CD4-positive, alpha-beta T cell treated with Interleukin-17A for 4 hours (primary cell): ENCODE measurements at places on chromosomes 1 and 21.

DNA sequence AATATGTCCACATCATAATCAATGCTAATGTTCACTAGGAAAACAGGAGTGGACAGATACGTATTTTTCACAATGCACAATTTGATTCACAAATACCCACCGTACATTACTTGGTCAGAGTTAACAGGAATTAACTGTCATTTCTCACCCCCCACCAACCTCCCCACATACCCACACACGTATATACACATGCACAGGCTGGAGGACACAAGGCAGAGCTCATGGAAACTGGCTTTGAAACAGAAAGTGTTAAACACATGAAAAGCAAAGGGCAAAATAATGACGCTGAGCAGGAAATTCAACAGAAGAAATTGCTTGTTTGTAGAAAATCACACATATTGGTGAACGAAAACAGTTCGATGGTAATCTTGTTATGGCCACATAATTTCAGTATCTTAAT is 188.4 kb upstream of the DMRTA2 start:
- DNase-seq: no peak

- no peak for DNase-seq
Observed at GRCh38 chr21:16389643-16390042, 659.9 kb downstream of the USP25 start.

GRCh38 chr1:158679289-158679688 is 7.2 kb downstream of the SPTA1 start:
- DNase-seq: no peak

GRCh38 chr1:222996310-222996975 is 146.6 kb downstream of the TLR5 start:
- DNase-seq: no peak

DNA sequence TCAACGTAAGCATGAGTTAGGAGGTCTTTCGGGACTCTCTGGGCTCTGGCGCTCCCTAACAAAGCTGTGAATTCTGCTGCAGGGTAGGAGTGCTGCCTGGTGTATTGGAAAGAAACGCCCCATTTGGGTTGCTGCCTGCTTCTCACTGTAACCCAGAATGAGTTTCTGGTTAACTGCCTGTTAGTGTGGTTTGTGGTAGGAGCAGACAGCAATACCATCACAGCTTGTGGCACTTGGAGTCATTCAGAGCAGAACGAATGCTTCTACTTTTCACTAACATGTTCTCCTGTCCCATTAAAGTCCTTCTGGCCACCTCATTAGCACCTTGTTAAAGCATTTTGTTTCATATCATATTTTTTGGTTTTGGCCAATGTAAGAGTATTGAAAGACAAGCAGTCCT is 18.1 kb downstream of the MAP3K7CL start:
- DNase-seq: no peak

DNA sequence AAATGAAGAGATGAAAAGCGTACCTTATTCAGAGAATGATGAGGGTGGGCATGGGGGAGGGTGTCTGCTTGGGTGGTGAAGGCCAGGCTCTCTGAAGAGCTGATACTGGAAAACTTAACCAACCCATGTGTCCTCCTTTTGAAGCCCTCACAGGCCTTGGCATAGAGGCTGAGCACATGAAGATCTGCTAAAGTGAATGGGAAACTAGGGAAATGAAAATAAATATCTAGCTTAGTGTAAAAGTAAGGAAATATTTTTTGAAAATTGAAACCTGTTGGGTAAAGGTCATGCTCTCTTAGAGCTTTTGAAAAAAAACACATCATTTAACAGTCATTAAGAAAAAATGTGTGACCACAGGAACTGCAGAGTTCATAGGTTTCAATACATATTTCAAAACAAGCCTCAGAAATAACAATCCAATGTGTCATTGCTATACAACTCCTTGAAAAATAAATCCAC is 40.5 kb upstream of the RALGPS2 start:
- no peak for DNase-seq

- DNase-seq: no peak
Observed at GRCh38 chr21:28974531-28975227, 18.0 kb downstream of the LTN1 start.

DNA sequence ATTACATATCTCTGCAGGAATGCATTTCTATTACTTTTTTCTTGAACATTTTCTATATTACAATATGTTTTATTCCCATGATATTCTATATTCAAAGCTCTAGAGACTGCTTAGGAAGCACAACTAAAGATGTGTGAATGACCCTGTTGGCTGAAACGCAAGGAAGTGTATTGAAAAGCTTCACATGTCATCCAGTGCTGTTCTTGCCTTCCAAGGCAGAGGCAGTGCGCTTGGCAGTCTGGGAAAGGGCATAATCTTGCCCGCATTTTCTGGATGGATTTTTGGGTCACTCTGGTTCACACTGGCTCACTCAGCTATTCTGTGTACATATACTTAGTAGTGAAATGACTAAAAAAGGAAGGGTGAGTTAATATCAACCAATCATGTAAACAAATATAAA is 262.4 kb downstream of the PTPRC start:
- no peak for DNase-seq

- no peak for DNase-seq
Observed at GRCh38 chr1:109794319-109795132, 30.8 kb upstream of the EPS8L3 start.

DNA sequence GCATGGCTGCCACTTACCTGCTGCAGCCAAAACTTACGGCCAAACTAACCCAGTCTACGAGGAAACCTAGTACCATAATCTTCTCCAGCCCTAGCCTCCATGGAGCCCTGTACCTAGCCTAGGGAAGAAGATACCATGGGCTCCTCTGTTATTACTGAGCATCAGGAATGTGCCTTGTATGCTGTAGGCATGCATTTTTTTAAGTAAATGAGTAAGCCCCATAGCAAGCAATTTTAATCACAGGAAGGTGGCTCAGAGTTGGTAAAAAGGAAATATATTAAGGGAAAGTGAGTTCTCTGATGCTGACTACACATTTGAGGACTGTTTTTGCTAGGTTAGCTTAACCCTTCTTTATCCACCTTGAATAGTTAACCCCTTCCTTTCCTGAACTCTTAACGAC is 21.2 kb downstream of the NFASC start:
- DNase-seq: no peak

DNA sequence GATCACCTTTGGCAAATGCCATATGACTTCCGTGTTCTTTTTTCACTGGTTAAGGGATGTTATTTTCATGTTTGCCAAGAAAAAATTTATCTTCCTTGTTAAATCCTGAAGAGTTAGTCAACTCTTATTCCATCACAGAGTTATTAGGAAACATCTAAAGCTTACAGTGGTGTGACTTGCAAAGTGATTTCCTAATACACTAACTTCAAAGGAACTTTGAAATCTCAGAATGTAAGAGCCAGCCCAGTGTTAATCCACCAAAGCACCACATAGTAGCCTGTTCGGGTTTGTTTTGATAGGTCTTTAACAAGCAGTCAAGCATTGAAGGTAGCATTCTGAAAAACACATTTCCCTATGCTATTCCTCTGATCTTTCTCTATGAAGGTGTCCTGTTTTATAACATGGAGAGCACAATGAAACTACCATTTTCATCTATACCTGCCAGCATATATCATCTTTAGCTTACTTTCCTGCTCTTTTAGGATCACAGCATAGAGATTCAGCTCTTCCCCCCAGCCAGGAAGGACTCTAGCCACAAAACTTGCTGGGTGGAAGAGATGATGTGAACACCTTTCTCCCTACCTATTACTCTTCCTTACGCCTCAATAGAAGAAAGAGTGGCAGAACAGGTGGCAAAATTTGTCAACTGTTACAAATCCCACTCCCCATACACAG is 82.4 kb upstream of the MAGI3 start:
- no peak for DNase-seq

- no peak for DNase-seq
Observed at GRCh38 chr1:32470431-32470830, 5.6 kb downstream of the ZBTB8B start.

GRCh38 chr1:204524986-204525385 is 8.8 kb downstream of the MDM4 start:
- DNase-seq: no peak

- no peak for DNase-seq
Observed at GRCh38 chr1:85166351-85166750, 34.5 kb downstream of the SYDE2 start.

DNA sequence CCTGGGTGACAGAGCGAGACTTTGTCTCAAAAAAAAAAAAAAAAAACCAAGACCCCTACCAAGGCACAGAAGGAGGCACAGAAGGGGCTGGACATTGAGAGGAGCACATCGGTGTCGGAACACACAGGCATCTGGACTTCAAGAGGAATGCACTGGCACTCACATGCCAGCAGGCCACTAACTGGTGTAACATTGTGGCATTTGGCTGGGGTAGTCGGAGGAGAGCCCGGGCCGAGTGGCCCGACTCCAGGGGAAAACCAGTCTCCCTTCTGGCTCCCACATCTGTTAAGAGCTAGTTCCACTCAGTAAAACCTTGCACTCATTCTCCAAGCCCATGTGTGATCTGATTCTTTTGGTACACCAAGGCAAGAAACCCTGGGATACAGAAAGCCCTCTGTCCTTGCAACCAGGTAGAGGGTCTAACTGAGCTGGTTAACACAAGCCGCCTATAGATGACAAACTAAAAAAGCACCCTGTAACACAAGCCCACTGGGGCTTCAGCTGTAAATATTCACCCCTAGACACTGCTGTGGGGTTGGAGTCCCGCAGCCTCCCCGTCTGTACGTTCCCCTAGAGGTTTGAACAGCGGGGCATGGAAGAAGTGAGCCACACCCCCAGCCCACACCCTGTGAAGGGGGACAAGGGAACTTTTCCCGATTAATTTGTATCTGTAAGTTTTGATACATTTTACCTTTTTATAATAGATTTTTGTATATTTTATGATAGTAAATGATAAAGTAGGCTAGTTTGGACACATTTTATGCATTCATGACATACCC is 17.2 kb upstream of the AKIRIN1 start:
- no peak for DNase-seq

DNA sequence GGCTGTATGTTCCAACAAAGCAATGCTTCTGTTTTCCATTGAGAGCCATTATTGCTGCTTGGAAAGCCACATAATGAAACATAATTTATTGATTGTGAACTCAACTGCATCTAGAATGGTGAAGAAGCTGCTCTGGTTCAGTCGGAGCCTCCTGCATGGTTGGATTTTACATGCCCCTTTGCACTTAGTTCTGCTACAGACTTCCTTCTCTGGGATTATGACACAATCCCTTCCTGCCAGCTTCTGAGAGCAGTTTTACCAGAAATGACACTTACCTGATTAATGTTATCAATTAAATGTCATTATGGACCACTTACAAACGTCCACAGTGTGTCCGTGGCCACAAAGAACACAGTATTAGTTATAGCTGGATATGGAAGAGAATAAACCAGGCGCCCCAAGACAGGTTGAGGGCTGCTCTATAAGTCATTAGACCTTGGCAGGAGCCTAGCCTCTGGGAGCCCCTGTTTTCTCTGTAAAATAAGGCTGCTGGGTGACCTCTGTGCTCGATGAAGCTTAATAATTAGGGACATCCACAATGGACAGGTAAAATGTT is 7.0 kb upstream of the CD58 start:
- no peak for DNase-seq

GRCh38 chr21:33578214-33578613 is 10.3 kb downstream of the DONSON start:
- DNase-seq: no peak

DNA sequence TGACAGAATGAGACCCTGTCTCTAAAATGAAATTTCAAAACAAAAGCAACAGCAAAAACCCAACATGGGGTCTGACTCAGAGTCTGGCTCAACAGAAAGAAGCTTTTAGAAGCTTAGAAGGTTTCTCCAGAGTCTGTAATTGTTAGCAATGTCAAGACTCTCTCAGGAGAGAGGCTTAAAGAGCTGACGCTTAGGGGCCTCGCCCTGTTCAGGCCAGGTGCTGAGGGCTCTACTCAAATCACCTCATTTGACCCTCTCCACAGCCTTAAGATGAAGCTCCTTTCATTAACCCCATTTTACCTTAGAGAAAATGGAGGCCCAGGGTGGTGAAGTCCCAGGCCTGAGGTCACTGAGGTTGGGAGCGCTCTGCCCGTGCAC is 5.3 kb upstream of the KIF17 start:
- no peak for DNase-seq

DNA sequence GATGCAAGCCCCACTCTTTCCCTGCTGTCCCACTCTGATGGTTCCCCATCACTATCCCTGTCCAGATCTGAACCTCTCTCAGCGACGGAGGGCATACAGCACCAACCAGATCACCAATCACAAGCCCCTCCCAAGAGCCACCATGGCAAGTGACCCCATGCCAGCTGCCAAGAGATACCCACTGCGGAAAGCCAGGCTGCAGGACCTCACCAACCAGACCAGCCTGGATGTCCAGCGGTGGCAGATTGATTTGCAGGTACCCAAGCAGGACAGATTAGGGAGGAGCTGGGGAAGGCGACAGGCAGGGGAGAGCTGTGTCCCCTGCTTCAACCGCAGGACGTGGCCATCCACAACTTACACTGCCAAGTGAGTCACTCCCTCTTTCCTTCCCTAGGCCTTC is 46.9 kb downstream of the VWA5B1 start:
- no peak for DNase-seq

DNA sequence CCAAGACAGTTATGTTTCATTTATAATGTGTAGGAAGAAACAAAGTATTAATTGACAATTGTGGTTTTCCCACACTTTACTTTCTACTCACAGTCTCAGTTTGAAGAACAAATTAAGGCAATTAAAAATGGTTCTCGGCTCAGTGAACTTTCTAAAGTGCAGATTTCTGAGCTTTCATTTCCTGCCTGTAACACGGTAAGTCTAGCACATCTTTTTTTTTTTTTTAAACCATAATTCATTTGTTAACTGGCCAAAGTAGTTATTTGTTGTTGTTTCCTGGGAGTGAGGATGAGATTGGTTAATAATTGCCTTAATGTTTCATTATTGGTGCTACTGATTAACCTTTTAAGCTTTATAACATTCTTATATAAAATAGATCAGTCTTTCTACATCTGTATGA is 75.1 kb downstream of the VPS26C start:
- DNase-seq: no peak

DNA sequence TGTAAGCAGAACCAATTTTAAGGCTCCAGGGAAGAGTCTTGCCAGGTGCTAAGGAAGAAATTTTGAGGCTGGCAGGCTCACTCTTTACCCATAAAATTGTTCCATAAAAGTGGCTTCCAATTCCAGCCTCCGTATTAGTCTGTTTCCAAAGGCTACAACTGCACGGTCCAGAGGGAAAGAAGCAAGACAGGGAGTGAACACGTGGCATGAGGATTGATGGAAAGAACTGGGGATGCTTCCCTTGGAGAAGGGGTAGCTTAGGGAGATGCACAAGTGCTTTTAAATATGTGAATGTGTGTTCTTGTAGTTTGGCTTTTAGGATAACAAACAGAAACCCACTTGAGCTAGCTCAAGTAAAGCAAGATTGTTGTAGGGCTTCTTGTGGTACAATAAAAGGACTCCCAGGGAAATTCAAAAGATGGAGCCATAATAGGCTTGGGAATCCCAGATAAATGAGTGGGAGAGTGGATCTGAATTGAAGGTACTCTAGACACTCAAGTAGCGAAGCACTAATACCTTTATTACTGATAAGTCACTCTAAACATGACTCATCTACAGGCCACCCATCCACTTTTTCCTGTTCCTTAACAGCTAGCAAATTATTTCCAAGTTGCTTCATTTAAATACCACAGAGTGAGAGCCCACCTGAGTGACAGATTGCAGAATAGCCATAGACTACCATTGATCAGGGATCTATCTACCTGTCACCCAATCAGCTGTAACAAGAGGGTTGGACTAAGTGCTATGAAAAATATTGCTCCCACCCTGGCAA is 34.8 kb upstream of the NPL start:
- DNase-seq: no peak

GRCh38 chr1:66270119-66270812 is 263.7 kb upstream of the SGIP1 start:
- DNase-seq: no peak
